ENCODE measurements at places on chromosomes 1 and 21. TPM values are rescaled to one million over a fixed set of nuclear protein-coding genes. Genes with fewer than 3 reads are reported as not detected.

- no peak for DNase-seq
Measured at GRCh38 chr1:26542771-26543451, 13.3 kb downstream of the RPS6KA1 start.

GRCh38 chr1:234899041-234899729 lies 229.5 kb downstream of the TOMM20 start:
- peak; percentile 56 for DNase-seq

NTMT2 gene
- not detected for total RNA-seq

GRCh38 chr1:108627256-108627655 lies 33.6 kb downstream of the HENMT1 start:
- no peak for DNase-seq

Measured in stomach (tissue), 19 donors.